ENCODE measurements at places on chromosomes 2 and 18.

DNA sequence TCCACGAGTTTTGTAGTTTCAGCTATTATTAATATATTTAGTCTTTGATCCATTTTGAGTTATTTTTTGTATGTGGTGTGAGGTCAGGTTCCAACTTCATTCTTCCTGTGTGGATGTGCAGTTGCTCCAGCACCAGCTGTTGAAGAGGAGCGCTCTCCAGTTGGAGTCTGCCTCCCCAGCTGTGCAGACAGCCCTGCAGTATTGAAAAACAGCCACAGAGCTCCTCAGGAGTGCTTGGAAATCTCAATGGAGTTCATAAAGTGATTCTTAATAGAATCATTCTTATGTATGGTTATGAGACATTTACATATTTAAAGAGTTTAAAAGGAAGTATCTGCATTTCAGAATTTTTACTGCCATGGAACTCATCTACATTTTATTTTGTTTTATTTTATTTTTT lies 17.3 kb downstream of the DGKD start:
- no peak for DNase-seq

DNA sequence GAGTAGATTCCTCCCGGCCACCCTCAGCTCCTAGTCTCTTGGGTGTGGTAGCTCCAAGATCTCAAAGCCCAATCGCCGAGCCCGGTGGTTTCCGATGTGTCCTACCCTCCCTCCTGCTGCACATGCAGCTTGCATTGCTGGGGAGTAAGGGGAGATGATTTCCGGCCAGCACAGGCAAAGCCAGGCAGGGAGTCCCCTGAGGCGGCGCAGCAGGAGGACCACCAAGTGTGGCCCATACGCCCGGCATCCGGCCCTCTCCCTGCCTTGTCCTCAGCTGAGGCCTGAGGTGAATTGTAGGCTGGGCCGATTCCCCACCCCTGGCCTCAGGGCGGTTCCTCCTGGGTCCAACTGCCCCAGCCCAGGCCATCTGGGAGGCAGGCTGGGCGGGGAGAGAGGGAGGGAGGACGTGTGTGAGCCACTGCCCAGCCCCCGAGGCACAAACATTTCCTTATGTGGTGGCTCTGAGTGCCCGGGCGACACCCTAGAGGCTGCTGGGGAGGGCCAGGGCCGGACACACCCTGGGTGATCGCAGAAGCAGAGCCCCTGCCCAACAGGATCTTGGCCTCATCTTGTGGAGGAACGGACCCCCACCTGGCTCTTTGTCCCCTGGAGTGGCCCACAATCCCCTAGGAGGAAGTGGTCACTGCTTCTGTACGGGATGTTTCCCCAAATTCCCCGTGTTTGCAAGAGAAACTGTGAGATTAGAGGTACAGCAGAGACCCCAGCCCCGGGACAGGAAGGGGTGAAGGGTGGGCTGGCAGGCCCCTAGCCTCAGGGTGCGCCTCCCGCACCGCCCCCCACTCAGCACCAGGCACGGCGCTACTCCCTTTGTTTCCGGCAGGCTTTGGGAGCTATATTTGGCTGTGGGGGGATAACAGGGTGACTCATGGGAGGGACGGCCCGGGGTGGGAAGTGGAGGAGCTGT lies 41.9 kb upstream of the PTMA start:
- DNase-seq, result peak; percentile 24

DNA sequence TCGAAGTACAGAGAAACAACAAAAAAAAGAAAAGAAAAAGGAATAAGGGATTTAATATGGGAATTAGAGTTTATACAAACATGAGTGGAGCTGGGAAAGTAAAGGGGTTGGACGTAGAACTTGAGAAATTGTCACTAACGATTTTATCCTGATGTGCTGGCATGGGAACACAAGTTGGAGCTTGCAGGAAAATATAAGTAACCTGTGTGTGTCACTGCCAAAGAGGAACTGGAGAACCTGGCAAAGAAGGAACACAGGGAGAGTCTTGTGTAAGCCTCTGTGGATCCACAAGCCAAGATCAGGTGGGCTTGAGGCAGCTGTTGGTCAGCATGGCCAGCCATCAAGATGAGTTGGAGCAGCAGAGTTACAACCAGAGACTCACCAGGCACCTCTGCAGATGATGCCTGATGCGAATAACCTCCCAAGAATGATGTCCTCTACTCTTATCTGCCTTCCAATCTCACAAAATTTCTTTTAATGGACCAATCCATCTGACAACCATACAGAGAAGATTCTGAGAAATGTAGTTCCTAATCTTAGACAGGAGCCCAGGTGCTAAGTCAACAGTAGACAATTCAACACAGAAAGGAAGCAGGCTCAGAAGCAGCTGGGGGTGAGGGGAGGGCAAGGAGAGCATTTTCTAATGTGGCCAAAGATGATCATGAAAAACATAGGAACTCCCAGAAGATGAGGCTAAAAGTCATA lies 77.0 kb upstream of the SPOPL start:
- DNase-seq, result no peak

GRCh38 chr18:63879709-63880108 lies 7.8 kb upstream of the SERPINB2 start:
- DNase-seq, result no peak

DNA sequence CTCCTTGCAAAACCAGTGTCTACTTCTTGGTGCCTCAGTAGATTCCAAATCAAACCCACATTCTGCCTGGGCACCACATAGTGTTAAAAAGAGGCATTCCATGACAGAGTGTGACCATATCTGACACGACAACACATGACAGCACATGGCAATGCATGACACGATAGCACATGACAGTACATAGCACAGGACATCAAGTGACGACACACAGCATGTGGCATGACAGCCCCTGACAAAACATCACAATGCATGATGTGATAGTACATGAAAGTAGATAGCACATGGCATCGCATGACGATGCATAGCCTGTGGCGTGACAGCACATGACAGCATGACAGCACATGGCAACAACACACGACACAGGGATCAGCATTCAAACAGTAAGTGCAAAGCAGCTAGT lies 845.9 kb upstream of the SALL3 start:
- no peak for DNase-seq

DNA sequence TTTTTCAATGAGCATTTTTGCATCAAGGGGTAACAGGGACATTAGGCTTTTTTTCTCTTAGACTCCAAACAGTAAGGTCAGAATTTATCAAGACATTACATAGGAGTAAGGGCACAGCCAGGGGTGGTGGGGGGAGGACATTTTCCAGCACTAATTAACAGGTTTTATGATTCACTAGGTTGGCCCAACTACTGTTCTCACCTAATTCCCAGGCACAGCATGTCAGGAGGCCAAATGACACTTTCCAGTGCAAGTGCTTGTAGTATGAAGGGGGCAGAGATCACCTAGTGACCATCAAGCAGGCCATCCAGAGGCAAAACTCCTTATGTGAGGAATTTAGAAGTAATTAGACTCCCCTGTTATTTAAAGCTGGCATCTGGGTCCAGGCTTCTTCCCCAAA lies 3.9 kb upstream of the MBD2 start:
- DNase-seq, result no peak

DNA sequence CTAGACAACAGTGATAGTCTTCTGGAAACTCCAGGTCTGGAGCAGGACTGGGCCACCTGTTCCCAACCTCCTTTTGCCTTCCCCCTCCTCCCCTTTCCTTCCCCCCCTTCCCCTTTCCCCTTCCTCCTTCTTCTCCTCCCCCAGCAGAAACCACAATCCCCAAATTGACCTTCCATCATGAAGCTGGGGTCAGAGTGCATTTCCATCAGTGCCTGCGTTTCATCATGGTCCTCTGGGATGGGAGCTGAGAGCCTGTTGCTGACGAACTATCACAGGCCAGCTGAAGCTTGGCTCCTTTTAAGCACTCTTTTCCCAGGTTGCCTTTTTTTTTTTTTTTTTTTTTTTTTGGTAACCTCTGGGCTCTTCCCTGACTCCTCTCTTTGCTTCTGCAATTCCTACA lies 52.6 kb upstream of the SMAD2 start:
- DNase-seq, result no peak

GRCh38 chr18:61973273-61974115 lies 80.7 kb upstream of the RNF152 start:
- no peak for DNase-seq

- DNase-seq, result no peak
These were observed 122.2 kb downstream of the QPCT start for GRCh38 chr2:37466533-37467222.

- DNase-seq, result peak; percentile 26
These were observed 794 bp upstream of the CHCHD5 start for GRCh38 chr2:112583497-112584133.

DNA sequence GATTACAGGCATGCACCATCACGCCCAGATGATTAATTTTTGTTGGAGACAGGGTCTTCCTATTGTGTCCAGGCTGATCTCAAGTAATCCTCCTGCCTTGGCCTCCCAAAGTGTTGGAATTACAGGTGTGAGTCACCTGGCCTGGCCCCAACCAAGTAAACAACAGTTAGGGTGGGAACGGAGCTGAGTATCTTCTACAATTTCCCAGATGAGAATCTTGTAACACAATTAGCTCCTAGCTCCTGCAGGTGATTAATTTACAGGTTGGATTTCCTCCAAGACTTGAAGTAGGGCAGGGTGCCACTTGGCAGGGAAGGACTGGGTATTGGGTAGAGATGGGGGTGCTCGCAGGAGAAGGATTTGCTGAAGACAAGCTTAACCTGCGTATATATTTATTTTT lies 17.8 kb downstream of the NLRC4 start:
- no peak for DNase-seq

GRCh38 chr2:109144271-109144670 lies 15.3 kb downstream of the SH3RF3 start:
- peak; percentile 43 for DNase-seq

- DNase-seq, result no peak
These were observed 568.3 kb downstream of the LRRTM4 start for GRCh38 chr2:76953733-76954347.

DNA sequence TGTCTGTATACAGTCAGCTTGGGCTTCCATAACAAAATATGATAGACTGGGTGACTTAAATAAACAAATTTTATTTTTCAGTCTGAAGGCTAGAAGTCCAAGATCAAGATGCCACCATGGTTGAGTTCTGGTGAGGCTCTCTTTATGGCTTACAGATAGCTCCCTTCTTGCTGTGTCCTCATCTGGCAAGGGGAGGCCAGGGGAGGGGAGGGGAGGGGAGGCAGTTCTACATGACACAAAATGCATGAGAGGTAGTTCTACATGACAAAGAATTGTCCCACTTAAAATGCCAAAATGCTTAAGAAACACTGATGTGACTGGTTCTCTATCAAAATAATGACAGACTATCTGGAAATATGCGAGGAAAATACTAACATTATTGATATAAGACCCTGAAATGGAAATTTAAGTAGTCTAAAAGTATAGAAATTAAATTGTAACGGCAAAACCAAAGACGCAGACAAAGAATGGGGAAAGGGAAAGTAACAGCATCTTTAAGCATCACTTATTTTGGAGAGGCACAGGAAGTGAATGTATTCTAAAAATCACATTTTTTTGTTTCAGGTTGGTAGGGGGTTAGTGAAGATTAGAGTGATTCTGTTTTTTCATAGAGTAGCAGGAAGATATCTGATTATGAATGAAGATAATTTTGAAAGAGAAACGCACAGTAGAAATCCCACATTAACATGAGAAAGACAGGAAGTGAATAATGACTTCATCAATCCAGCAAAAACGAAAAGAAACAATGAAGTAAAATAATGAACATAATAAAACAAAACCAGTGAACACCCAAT lies 131.4 kb downstream of the STRN start:
- DNase-seq, result peak; percentile 10
